ENCODE measurements at places on chromosomes 3 and 15.

GRCh38 chr15:35505141-35505540, 40.8 kb downstream of the DPH6 start:
- DNase-seq, result no peak

- DNase-seq, result no peak
Observed at GRCh38 chr15:37616215-37616614, 318.2 kb upstream of the TMCO5A start.

DNA sequence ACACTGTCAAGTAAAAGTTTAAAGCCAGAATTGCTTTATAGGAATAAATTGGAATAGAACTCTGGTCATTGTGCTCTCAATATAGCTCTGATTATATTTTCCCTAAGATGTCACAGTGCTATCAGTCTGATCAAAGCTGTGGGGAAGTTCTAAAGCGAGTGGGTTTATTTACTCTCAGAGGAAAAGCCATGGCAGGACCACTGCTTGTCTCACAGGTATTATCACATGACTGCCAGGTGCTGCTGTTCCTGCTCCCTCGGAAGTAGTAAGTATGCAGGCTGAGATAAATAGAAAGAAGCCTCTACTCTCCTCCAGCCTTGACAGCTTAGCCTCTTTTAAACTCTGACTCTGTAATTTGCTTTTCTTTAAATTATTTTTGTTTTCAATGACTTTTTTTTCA, 49.1 kb upstream of the UTS2B start:
- no peak for DNase-seq

GRCh38 chr15:38154837-38155236, 97.8 kb upstream of the SPRED1 start:
- no peak for DNase-seq

DNA sequence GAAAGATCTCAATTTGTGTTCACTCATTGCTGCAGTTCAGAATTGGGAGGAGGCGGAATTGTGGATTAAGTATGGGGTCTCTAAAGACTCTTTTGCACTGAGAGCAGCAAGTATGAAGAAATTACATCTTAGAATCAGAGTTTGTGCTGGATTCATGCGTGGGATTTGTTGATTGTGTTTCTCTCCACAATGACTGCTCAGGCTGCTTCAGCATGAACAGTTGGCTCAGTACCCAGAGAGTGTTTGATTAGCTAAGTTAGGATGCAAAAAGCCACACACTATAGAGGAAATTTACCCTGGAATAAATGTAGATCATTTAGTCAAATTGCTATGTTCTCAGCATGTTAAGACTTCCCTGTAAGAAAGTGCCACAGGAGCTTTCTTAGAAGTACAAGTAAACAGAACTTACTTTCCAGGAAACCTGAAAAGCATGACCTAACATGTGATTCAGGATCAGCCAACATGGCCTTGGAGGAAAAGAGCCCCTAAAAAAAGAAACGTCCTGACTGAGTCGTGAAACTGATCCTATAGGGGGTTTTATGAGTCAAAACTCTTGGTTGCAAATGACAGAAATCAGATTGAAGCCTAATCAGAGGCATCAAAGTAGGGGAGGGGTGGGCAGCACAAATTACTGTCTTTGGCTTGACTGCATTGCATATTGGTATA, 32.6 kb downstream of the HHLA2 start:
- no peak for DNase-seq
